ENCODE measurements at places on chromosomes 16 and 17.

DNA sequence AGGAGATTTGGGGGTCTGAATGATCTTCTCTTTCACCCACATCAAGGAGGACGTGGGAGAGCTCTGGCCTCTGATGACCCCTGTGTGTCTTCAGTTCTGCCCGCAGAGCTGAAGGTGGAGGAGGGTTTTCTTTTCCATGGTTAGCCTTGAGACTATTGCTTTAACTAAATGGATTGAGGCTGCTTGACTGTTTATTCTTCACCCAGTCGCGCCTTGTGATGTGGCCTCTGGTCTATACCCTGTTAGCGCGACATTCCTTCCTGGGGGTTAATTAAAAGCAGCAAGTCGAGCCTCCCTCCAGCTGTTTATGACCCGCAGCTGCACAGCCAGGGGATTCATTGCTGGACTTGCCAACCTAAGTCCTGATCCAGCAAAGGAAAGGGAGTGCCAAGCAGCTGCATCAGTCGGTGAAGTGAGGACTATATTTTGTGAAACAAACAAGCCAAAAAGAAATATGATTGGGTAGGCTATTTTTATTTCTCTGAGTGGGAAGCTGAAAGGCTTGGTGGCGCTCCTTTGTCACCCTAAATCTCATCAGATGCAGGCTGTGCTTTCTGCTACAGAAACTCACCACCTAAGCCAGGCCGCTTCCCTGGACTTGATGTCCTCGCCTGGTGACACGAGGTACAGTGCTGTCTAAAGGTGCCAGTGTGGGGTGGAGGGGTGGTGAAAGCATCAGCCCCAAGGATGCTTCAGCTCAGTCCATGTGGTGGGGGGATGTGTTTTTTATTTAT, 11.0 kb upstream of the SEC14L1 start:
- no peaks in the 10 kb centered on the region for H3K27me3 ChIP-seq
- H3K27ac ChIP-seq: peak overlapping the region; percentile 93
- peak; percentile 95 for DNase-seq
- H3K4me1 ChIP-seq: peaks cover 68% of the 10 kb centered on the region
- no peaks in the 10 kb centered on the region for H3K36me3 ChIP-seq
- H3K4me3 ChIP-seq: peak overlapping the region; percentile 8

GRCh38 chr17:80931421-80932265, 60.0 kb upstream of the CHMP6 start:
- no peak overlapping the region for H3K4me3 ChIP-seq
- H3K36me3 ChIP-seq: peaks cover 17% of the 10 kb centered on the region
- no peaks in the 10 kb centered on the region for H3K27me3 ChIP-seq
- no peak overlapping the region for H3K27ac ChIP-seq
- H3K4me1 ChIP-seq: peaks cover 24% of the 10 kb centered on the region

DNA sequence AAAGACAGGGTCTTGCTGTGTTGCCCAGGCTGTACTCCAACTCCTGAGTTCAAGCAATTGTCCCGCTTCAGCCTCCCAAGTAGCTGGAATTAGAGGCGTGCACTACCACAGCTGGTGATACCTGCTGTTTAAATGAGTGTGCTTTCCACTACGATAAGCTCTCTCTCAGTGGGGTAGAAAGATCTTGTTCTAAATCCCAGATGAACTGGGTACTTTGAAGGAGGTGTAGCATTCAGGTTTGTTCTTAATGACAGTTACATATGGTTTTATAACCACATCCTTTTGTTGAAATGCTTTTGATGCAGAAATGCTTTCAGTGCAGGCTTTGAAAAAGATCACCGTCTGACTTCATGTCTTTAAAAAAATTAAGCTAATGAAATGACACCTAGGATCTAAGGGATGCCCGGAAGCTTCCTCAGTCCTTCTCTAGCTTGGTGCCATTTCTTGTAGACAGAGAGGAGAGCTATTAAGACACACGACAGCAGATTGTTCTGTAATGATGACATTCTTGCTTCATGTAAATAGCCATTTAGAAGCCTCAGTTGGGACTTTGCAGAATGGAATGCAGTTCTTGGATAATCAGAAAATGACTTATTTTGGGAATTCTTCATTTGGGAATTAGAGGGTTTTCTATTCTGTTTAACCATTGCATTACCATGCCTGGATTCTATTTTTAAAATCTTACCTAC, 19.5 kb downstream of the PMM2 start:
- no peaks in the 10 kb centered on the region for H3K4me1 ChIP-seq
- no peak overlapping the region for H3K4me3 ChIP-seq
- H3K36me3 ChIP-seq: peaks cover 70% of the 10 kb centered on the region

- DNase-seq: no peak
- H3K27ac ChIP-seq: no peak overlapping the region
- H3K4me1 ChIP-seq: peaks cover 17% of the 10 kb centered on the region
- H3K4me3 ChIP-seq: no peak overlapping the region
These were observed 224.3 kb downstream of the MSI2 start for GRCh38 chr17:57480438-57481196.

- no peak for DNase-seq
- no peaks in the 10 kb centered on the region for H3K36me3 ChIP-seq
- H3K27me3 ChIP-seq: no peaks in the 10 kb centered on the region
- no peak overlapping the region for H3K27ac ChIP-seq
These were observed 343.2 kb downstream of the PMP22 start for GRCh38 chr17:14921936-14922335.

GRCh38 chr17:82948081-82948511, 108.3 kb upstream of the ZNF750 start:
- DNase-seq: no peak
- no peaks in the 10 kb centered on the region for H3K27me3 ChIP-seq
- peaks cover 46% of the 10 kb centered on the region for H3K36me3 ChIP-seq
- no peak overlapping the region for H3K27ac ChIP-seq

- H3K4me3 ChIP-seq: no peak overlapping the region
- peaks cover 4% of the 10 kb centered on the region for H3K27me3 ChIP-seq
- no peak for DNase-seq
- H3K27ac ChIP-seq: no peak overlapping the region
These were observed 20.0 kb upstream of the WFIKKN2 start for GRCh38 chr17:50815400-50815799.

DNA sequence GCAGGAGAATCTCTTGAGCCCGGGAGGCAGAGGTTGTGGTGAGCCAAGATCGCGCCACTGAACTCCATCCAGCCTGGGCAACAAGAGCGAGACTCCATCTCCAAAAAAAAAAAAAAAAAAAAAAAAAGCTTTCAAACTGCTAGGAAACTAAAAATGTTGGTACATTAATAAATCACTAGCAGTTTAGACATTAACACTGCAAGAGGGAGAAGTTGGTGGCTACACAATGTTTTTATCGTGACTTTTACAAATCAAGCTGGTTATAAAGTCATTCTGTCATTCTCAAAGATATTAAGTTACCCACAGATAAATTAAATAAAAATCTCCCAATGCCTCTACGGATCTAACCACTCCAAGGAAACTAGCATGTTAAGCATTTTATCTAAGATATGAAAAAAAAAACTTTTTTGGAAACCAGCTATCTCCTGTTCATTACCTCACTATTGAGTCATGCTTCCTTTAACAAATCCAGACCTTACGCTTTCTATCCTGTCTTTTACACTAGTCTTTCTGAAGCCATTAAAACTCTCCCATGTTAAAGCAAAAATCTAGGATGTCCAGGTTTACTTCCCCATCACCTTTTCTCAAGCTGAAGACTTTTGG, 85.9 kb upstream of the SMURF2 start:
- no peaks in the 10 kb centered on the region for H3K27me3 ChIP-seq
- H3K4me3 ChIP-seq: no peak overlapping the region

- H3K27me3 ChIP-seq: no peaks in the 10 kb centered on the region
- no peak for DNase-seq
- H3K27ac ChIP-seq: no peak overlapping the region
- H3K4me3 ChIP-seq: no peak overlapping the region
- peaks cover 95% of the 10 kb centered on the region for H3K36me3 ChIP-seq
These were observed 26.6 kb downstream of the UNC13D start for GRCh38 chr17:75817571-75817970.

- H3K36me3 ChIP-seq: peaks cover 6% of the 10 kb centered on the region
- no peak overlapping the region for H3K4me3 ChIP-seq
- peaks cover 14% of the 10 kb centered on the region for H3K4me1 ChIP-seq
- H3K27ac ChIP-seq: no peak overlapping the region
- no peaks in the 10 kb centered on the region for H3K27me3 ChIP-seq
These were observed 12.2 kb downstream of the ZNF423 start for GRCh38 chr16:49843758-49844157.

- H3K4me1 ChIP-seq: peaks cover 19% of the 10 kb centered on the region
- no peak overlapping the region for H3K4me3 ChIP-seq
- no peaks in the 10 kb centered on the region for H3K36me3 ChIP-seq
- peaks cover 2% of the 10 kb centered on the region for H3K27me3 ChIP-seq
These were observed 5.1 kb downstream of the RNF112 start for GRCh38 chr17:19415806-19416775.

GRCh38 chr16:68234188-68235107, 1.5 kb downstream of the ESRP2 start:
- DNase-seq: peak; percentile 36
- H3K27me3 ChIP-seq: peaks cover 35% of the 10 kb centered on the region
- no peak overlapping the region for H3K4me3 ChIP-seq
- no peak overlapping the region for H3K27ac ChIP-seq

- H3K36me3 ChIP-seq: peaks cover 5% of the 10 kb centered on the region
- no peak for DNase-seq
- H3K27me3 ChIP-seq: no peaks in the 10 kb centered on the region
- H3K4me3 ChIP-seq: no peak overlapping the region
- no peak overlapping the region for H3K27ac ChIP-seq
These were observed 187.8 kb downstream of the RAB11FIP4 start for GRCh38 chr17:31579265-31579664.

- H3K36me3 ChIP-seq: peaks cover 20% of the 10 kb centered on the region
- no peak overlapping the region for H3K4me3 ChIP-seq
- H3K27me3 ChIP-seq: no peaks in the 10 kb centered on the region
These were observed 10.0 kb downstream of the MAP2K3 start for GRCh38 chr17:21294321-21295035.

- H3K4me3 ChIP-seq: no peak overlapping the region
- H3K36me3 ChIP-seq: peaks cover 36% of the 10 kb centered on the region
- peaks cover 31% of the 10 kb centered on the region for H3K4me1 ChIP-seq
- peak; percentile 65 for DNase-seq
These were observed 12.6 kb upstream of the MRPL38 start for GRCh38 chr17:75917141-75917916.

DNA sequence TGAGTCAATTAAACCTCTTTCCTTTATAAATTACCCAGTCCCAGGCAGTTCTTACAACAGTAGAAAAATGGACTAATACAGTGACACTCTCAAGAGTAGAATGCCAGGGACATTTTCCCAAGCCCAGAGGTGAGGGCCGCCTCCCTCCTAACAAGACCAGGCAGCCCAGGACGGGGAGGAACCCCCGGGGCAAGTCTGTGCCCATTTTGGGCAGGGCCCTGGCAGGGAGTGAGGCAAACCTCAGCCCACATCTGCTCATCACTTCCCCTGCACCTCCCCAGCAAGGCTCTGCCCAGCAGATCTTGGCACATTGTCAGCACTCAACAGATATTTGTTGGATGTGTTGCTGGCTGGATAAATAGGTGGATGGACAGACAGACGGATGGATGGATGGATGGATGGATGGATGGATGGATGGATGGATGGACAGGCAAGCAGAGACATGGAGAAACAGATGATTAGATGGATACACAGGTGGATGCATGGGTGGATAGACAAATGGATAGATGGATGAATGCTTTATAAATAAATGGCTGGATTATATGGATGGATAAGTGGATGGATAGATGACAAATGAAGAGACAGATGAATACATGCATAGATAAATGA, 271.3 kb downstream of the PARN start:
- H3K36me3 ChIP-seq: no peaks in the 10 kb centered on the region
- DNase-seq: no peak
- no peak overlapping the region for H3K4me3 ChIP-seq

GRCh38 chr16:68972720-68973119, 129.4 kb downstream of the TANGO6 start:
- H3K27ac ChIP-seq: no peak overlapping the region
- H3K27me3 ChIP-seq: no peaks in the 10 kb centered on the region
- peak; percentile 47 for DNase-seq
- peaks cover 11% of the 10 kb centered on the region for H3K36me3 ChIP-seq

GRCh38 chr17:43560461-43561427, 14.6 kb upstream of the ETV4 start:
- peaks cover 12% of the 10 kb centered on the region for H3K27me3 ChIP-seq
- no peak overlapping the region for H3K27ac ChIP-seq
- DNase-seq: no peak
- peaks cover 8% of the 10 kb centered on the region for H3K4me1 ChIP-seq
- H3K4me3 ChIP-seq: no peak overlapping the region
- H3K36me3 ChIP-seq: no peaks in the 10 kb centered on the region

- no peak for DNase-seq
- peaks cover 5% of the 10 kb centered on the region for H3K27me3 ChIP-seq
These were observed 285.7 kb downstream of the SOX9 start for GRCh38 chr17:72406498-72406897.

GRCh38 chr17:63571632-63572310, 21.5 kb downstream of the DCAF7 start:
- no peak for DNase-seq
- H3K4me1 ChIP-seq: no peaks in the 10 kb centered on the region
- no peaks in the 10 kb centered on the region for H3K27me3 ChIP-seq

- peak overlapping the region; percentile 35 for H3K27ac ChIP-seq
- no peaks in the 10 kb centered on the region for H3K36me3 ChIP-seq
- DNase-seq: no peak
- no peaks in the 10 kb centered on the region for H3K27me3 ChIP-seq
- peaks cover 81% of the 10 kb centered on the region for H3K4me1 ChIP-seq
These were observed 61.0 kb upstream of the LGALS9 start for GRCh38 chr17:27569884-27570577.

- peaks cover 7% of the 10 kb centered on the region for H3K36me3 ChIP-seq
- peak overlapping the region; percentile 93 for H3K27ac ChIP-seq
- H3K27me3 ChIP-seq: peaks cover 10% of the 10 kb centered on the region
These were observed 1.3 kb upstream of the PCGF2 start for GRCh38 chr17:38749223-38750043.

DNA sequence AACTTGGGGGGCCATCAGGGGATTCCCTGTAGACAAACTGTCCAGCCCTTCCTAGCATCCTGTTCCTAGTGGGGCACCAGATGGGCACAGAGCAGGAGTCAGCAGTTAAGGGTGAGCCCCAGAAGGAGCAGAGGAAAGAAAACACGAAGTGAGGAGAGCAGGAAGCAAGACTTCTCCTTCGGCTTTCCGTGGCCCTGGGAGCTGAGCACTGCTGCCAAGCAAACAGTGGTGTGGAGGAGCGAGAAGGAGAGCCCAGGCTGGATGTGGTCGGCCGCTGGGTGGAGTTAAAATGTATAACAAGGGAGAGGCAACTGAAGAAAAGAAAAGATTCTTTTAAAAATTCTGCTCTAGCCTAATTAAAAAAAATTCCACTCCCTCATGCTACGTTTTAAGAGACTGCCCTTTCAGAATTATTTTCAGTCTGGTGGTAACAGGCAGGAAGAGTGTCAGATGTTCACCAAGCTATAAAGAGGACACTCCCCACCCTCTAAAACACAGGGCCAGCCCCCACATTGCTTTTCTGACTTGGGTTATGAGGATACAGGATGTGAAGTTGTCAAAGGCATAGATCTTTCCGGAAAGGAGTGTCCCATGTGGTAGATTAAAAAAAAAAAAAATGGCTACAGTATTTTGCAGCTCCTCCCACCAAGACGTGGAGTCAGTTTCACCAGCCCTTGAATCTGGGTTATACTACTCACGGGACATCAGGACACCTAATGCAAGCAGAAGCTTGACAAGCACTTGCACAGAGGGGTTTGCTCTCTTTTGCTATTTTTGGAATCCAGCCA, 74.9 kb upstream of the ZFHX3 start:
- no peak overlapping the region for H3K4me3 ChIP-seq
- H3K27ac ChIP-seq: peak overlapping the region; percentile 49
- H3K4me1 ChIP-seq: peaks cover 7% of the 10 kb centered on the region
- peak; percentile 79 for DNase-seq
- H3K36me3 ChIP-seq: no peaks in the 10 kb centered on the region

Data from muscle of leg (tissue), 16 donors.